Naive B cell (primary cell): ENCODE measurements at places on chromosomes 3 and 15. TPM values are rescaled to one million over a fixed set of nuclear protein-coding genes. Genes with fewer than 3 reads are reported as not detected.

Gene EPHA3
- polyA plus RNA-seq: not detected

Gene XYLB
- not detected for polyA plus RNA-seq

Gene GCHFR
- polyA plus RNA-seq: 40.4 TPM

Gene CCR3
- polyA plus RNA-seq: 0.90 TPM

Gene XCR1
- not detected for polyA plus RNA-seq

Gene APOD
- 0.78 TPM for polyA plus RNA-seq

Gene NLGN1
- polyA plus RNA-seq: not detected

Gene BTD
- polyA plus RNA-seq: 11.9 TPM

Gene CCRL2
- 1.2 TPM for polyA plus RNA-seq

Gene UBA7
- polyA plus RNA-seq: 46.4 TPM

Gene SLCO2A1
- polyA plus RNA-seq: not detected

DNA sequence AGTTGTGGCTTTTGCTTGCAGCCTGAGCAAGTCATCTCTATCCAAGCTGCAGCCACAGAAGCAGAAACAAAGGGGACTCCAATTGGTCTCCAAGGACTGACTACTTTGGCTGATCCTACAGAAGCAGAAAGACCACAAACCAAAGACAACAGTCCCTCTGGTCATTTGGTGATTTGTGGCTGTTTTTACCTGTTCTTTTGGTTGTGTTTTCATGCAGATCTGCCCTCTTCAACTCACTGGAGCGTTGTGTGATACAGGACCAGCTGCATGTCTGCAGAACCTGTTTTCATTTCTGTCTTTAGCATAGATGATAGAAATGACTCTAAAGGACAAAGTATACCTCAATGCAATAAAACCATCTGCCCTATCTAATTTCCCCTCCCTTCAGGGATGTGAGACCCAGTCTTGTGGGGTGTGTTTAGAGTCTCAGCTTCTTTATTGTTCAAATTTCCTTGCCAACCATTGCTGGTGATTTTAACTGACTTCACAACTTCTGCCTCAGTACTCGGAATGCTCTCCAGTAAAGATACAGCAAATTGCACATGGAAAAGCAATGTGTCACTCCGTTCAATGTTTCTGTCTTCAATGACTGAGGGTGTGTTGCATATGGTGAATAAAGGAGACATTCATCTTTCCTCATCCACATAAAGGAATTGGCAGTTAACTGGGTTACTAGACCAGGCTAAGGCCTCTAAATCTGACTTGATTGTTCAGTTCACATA lies 48.9 kb upstream of the SLC7A14 start:
- DNase-seq: no peak

DNA sequence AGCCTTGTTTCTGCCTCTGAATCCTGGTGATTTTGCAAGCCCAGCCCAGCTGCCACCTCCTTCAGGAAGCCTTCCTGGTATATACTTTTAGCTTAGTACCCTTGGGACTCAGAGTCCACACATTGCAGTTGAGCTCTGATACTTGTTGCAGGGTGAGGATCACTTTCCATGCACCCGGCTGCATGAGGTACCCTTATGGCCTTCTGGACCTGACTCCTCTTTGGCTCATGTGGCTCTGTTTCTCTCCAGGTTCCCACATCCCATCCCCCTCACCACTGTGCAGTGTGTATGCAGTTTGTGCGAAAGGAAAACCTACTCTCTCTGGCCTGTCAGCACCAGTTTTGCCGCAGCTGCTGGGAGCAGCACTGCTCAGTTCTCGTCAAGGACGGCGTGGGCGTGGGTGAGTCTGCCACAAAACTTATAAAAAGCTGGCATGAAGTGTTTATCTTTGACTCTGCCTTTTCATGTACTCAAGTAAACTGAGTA lies 23.1 kb upstream of the P4HTM start:
- no peak for DNase-seq

DNA sequence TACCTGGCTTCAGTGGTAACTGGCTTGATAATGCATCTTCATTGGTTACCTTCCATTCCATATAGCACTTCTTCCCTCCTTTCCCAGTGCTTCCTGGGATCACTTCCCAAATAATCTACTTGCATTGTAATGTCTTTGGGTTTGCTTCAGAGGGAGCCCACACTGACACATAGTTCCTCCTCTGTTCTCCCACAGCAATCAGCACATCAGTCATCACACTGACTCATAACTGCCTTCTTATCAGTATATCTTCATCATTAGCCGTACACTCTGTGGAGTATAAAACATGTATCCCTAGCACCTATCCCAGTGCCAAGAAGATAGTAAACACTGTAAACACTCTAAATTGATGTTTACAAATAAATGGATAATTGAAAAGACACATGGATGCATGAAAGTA lies 91.4 kb upstream of the SCN10A start:
- DNase-seq: no peak

- DNase-seq: no peak
These were observed 38.6 kb downstream of the SSR3 start for GRCh38 chr3:156516284-156516683.

- DNase-seq: no peak
These were observed 1.8 kb upstream of the SAMMSON start for GRCh38 chr3:69997631-69998307.

DNA sequence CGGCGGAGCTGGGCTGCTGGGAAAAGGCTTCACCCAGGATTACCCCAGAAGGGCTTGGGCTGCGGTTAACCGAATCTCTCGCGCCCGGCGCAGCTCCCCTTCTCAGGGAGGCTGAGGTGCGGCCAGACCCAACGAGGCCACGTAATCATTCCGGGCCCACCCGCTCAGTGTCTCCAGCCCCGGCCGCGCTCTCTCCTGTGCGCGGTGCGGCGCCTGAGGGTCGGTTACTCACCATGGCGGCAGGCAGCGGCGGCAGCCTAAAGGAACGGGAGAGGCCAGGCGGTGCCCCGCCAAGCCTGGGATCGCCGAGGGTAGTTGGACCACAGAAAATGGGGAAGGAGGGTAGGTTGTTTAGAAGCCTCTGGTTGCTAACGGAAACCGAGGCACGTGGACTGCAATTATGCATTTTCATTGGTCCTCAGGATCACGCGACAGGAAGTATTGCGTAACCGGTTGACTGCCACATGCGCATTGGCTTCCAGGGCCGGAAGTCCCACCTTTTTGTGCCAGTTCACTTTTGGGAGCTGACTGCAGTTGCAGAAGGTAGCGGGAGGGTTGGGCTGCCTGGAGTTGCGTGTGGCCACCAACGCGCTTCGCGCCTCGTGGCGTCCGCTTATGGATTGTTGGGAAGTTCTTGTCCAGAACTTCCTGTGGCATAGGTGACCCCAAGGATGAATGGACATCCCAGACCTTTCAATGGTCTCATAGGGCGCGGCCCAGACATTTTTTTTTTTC lies at the start of gene LZTFL1:
Gene LZTFL1 (minus strand): TSS at position 363 of the 735 bp plus-strand sequence. CDS start 128 bp downstream, at position 235.
- DNase-seq: peak; percentile 92

- no peak for DNase-seq
These were observed 7.2 kb downstream of the FAH start for GRCh38 chr15:80159811-80160569.

DNA sequence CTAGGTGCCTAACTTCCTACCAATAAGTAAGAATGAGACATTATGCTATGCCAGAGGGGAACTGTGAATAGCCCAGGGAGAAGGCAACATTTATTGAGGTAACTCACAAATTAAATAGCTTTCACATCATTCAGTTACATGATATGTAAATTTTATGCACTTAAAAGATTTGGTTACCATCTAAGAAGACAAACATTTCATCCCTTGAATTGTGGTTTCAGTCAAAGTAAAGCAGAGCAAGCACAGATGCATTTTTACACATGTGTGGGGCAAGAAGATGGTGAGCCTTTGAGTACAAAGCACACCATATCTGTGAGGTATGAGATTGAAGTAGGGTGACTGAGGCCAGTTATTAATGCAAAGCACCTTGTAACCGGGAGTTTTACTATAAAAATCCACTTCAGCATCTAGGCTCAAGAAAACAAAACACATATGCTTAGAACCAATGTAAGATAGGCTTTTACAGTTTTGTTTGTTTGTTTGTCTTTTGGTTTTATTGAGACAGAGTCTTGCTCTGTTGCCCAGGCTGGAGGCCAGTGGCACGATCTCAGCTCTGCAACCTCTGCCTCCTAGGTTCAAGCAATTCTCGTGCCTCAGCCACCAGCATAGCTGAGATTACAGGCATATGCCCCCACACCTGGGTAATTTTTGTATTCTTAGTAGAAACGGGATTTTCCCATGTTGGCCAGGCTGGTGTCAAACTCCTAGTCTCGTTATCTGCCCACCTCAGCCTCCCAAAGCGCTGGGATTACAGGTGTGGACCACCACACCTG lies 3.5 kb downstream of the PLSCR2 start:
- no peak for DNase-seq

GRCh38 chr3:164890061-164890460 lies 188.2 kb downstream of the SI start:
- no peak for DNase-seq

GRCh38 chr3:157319672-157320071 lies 117.0 kb upstream of the PTX3 start:
- DNase-seq: no peak

GRCh38 chr3:161454615-161455014 lies 42.0 kb upstream of the OTOL1 start:
- no peak for DNase-seq

DNA sequence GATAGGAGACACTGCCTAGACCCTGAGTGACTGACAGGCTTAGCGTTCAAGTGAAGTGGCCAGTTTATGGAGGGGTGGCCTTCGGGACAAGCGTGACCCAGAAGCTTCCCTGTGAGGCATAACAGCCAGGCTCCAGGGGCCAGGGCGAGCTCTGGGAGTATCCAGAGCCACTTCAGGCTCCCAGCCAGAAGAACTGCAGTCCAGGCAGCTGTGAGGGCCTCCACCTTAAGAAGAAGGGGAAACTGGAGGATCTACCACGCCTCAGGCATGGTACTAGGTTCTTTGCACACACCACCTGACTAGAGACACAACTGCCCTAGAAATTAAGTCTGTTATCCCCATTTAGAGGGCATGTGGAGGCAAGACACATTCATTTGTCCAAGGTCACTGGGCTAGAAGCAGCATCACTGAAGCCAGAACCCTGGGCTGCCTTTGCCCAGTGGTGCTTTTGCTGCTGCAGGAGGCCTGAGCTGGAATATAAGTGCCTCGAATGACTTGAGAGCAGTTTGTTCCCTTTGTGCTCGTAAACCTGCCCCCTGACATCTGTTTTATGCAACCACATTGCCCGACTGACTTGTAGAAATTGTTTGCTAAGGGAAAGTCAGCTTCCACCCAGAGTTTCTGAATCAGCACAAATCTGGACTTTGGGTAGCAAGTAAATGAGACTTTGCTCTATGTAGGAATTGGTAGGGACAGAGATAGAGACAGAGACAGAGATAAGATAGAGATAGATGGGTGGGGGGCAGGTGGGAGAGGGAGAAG lies 23.3 kb downstream of the RASGRF1 start:
- DNase-seq: no peak

- DNase-seq: no peak
These were observed 33.4 kb downstream of the AP3S2 start for GRCh38 chr15:89860431-89860830.

GRCh38 chr15:41782371-41783282 lies 8.3 kb downstream of the MAPKBP1 start:
- peak; percentile 52 for DNase-seq

DNA sequence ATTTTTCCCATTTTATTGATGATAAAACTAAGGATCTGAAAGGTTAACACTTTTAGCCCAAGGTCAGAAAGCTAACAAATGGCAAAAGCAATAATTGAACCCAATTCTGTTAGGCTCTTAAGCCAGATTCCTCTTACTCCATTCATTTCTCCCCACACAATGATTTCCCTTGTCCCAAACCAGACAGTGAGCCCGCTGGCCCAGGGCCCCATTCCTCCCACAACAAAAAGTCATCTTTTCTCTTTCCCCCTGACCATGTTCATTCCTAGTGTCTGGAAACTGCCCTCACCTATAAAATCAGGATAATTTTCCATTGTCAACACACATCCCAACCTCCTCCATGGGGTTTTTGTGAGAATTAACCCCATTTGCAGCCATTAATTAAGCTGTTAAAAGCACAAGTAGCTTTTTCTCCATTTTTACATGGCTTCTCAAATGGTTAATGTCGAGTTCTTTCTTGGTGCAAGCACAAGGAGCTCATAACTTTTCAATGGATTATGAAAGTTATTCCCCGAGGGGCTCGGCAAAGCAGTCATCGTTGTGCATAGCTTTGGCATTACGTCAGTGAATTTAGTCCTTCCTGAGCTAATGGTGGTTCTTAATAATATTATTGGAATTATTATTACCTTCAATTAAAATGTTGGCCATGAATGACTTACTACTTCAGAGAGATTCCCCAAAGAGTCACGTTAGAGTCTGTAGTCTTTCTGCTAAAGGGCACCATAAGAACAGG lies 151.0 kb upstream of the WNT5A start:
- DNase-seq: no peak

GRCh38 chr3:59189939-59190338 lies 140.1 kb upstream of the CFAP20DC start:
- DNase-seq: no peak

DNA sequence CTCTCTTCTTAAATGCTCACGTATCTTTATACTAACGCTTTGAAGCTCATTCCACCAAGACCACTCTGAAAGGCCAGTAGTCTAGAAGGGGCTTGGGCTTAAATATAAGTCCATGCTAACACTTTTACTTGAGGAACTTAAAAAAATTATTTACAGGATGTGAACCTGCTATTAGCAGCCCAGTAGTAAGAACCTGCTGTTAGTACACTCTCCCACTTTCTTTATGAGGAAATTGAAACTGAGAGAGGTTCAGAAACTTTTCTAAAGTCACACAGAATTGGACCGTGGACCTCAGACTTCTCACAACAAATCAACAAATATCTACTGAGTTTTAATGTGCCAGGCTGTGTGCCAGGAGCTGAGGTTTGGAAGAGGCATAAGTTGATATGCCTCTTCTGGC lies 53.4 kb downstream of the SYNPR start:
- DNase-seq: no peak

GRCh38 chr3:12042638-12043037 lies 38.5 kb downstream of the SYN2 start:
- no peak for DNase-seq

GRCh38 chr3:124288996-124289395 lies 297.1 kb upstream of the ROPN1 start:
- no peak for DNase-seq

- DNase-seq: no peak
These were observed 12.6 kb downstream of the ETV5 start for GRCh38 chr3:186096290-186096689.

DNA sequence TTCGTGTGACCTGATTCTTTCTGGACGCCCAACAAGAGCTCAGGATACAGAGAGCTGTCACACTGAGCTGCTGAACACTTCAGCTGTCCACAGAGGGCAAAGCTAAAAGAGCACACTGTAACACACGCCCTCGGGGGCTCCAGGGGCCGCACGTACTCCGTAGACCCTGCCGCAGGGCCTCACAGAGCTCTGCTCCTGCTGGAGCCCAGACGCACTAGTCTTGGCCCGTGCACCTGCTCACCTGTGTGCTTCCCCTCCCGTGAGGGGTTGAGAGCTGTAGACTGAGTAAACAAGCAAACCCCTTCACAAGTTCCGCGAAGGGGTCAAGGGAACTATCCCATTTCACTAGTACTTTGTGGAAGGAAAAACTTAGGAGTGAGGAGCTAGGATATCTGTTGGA lies 30.7 kb upstream of the TUSC7 start:
- DNase-seq: no peak
